ENCODE measurements at places on chromosomes 12 and 14.

GRCh38 chr12:988646-989045 is 2.4 kb upstream of the ERC1 start:
- DNase-seq: no peak

GRCh38 chr12:112615196-112615595 is 176.4 kb upstream of the RPH3A start:
- no peak for DNase-seq

DNA sequence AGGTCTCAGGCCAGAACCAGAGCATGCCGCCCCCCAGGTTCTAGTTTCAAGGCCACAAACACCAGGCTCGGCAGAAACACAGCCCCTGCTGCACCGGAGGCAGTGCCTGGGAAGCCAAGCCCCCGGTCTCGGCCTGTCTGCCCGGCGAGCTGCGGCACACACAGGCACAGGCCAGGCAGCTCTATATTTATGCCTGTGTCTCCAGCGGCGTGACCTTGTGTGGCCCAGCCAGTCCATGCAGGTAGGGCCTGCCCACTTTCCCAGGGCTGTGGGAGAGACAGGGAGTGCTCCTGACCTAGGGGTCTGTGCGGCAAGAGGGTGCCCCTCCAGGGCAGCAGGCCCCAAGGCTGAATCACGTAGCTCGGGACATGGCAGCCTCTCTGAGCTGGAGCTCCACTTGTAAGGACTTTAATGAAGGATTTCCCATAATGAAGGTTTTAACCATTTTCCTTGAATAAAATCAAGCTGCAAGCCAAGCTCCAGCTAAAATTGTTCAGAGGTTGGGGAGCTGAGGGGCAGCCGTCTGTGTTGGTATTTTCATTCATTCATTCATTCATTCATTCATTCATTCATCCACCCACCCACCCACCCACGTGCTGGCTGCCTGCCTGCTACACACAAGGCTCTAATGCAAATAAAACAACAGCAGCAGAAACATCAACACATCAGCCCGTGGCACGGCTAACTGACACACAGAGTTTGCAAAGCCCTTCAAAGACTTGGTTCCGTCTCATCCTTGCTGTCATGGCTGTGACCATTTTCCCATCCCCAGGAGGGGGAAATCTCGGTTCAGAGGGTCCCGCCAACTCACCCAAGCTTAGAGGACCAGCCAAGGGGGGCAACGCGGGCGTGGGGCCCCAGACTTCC is 92.0 kb downstream of the RFLNA start:
- no peak for DNase-seq

DNA sequence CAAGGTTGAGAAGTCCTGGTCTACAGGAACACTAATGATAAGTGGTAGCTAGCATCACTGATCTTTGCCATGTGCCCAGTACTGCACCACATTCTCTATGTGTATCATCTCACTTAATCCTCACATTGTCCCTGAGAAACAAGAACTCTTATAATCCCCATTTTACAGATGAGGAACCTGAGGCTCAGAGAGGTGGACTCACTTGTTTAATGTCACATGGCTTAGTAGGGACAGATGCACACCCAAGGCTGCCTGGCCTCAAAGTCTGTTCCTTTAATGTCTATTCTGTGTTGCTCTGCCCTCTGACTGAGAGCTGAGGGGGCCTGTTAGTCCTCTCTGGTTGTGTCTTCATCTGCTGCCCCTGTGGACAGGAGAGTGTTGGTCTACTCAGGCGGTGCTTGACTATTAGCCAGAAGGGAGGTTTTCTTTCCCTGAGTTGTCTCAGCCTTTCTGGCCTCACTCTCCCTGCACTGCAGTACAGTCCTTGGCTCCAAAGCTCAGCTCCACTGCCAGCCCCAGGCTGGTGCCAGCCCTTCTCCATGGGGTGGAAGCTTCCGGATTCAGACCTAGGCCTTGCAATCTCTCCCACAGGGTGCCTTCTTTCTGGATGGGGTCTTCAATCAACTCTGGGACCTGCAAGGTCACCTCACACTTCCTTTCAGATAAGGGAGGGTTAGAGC is 4.9 kb upstream of the DYNLL1 start:
- no peak for DNase-seq

- DNase-seq: no peak
Observed at GRCh38 chr12:67759829-67760228, 111.3 kb downstream of the DYRK2 start.

DNA sequence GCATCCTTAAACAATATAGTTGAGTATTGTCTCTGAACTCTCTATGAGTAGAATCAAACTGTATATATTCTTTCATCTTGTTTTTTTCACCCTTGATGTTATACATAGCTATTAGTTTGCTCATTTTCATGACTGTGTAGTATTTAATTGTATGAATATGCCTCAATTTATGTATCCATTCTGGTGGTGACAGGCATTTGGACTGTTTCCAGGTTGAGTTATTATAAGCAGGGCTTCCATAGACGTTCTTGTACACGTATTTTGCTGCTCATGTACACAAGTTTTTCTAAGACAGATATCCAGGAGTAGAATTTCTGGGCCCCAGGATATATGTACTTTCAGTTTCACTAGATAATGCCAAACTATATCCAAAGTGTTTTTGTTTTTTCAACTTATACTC is 211.4 kb downstream of the NTF3 start:
- DNase-seq: no peak

- DNase-seq: no peak
Observed at GRCh38 chr12:54381136-54381535, 3.4 kb downstream of the ZNF385A start.

DNA sequence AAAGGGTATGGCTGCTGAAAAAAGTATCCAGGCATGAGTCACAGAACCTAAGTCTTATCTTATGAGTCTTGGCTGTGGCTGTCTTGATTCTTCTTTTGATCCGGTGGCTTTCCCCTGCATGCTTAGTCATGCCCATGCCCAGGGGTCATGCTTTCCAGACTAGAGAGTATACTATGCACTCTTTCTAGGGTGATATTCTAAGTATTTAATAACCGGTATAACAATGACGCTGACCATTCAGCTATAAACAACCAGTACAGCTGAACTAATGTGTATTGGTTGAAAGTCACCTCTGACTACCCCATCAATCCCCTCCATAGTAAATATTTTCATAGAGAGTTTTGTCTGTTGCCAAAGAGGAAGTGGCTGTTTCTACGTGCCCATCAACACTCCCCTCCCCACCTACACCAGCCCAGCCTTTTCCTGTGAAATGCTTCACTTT is 34.7 kb upstream of the NRXN3 start:
- no peak for DNase-seq

GRCh38 chr12:24919346-24920001 is 29.4 kb downstream of the BCAT1 start:
- no peak for DNase-seq

GRCh38 chr12:46921048-46921763 is 95.4 kb upstream of the SLC38A4 start:
- DNase-seq: no peak

GRCh38 chr14:81986005-81986404 is 452.4 kb upstream of the SEL1L start:
- no peak for DNase-seq

GRCh38 chr14:74505831-74506230 is 12.3 kb downstream of the ISCA2 start:
- DNase-seq: no peak

- no peak for DNase-seq
Observed at GRCh38 chr14:104171895-104172294, 33.5 kb downstream of the KIF26A start.

GRCh38 chr14:75879031-75879430 is 102.8 kb downstream of the TGFB3 start:
- peak; percentile 78 for DNase-seq

DNA sequence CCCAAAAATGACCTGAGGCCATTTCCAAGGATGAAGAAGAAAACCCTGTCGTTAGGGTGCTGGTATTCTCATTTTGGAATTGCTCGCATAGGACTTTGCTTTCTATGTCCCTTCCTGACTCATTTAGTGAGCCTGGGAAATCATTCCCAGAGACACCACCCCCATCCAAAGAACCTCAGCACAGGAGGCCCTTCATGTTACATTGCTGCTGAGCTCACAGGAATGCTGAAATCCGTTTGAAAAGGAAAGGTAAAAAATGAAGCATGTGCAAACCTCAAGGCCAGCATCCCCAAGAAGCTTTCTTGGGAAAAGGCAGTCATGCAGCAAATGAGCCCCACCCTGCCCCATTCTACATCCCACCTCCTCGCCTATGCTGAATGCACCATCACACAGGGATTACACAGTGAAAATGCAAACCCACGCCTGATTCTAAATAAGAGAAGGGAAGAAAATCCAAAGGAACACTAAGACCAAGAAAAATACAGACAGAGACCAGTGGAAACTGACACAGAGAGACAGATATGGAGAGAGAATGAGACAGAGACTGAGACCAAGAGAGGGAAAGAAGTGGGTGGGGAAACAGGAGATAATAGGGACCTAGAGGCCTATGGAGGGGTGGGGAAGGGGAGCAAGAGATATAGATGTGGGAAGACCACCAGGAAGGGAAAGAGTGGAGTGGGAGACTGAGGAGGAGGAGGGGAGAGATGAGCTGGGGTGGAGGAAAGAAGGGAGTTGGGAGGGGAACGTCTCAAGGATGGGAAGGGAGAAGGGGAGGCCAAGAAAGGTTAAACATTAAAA is 33.5 kb downstream of the NIN start:
- no peak for DNase-seq

DNA sequence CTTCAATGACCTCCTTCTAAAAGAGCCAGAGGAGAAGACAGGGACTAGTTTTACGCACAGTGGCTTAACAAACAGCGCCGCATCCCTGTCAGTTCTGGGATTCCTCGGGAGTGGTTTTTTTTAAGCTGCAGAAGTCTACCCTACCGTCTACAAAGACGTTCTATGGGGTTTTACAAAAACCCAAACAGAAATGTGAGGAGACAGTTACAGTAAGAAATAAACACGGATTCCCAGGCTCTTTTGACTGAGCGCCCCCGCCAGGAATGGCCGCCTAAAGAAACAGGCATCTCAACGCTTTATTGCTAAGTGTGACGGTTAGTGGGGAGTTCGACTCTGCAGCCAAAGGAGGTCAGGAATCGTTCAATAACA is 484 bp downstream of the ALKBH1 start:
- peak; percentile 16 for DNase-seq

GRCh38 chr12:65867394-65867793 is 43.1 kb downstream of the HMGA2 start:
- DNase-seq: peak; percentile 89

GRCh38 chr12:72089678-72090077 is 151.0 kb downstream of the TPH2 start:
- DNase-seq: no peak

Data from skeletal muscle cell (primary cell).